Activated effector memory CD4-positive, alpha-beta T cell treated with anti-CD3 and anti-CD28 coated beads, Interleukin-2, amount 50 U/mL, for 16 hours (primary cell): ENCODE measurements at places on chromosomes 4 and X.

DNA sequence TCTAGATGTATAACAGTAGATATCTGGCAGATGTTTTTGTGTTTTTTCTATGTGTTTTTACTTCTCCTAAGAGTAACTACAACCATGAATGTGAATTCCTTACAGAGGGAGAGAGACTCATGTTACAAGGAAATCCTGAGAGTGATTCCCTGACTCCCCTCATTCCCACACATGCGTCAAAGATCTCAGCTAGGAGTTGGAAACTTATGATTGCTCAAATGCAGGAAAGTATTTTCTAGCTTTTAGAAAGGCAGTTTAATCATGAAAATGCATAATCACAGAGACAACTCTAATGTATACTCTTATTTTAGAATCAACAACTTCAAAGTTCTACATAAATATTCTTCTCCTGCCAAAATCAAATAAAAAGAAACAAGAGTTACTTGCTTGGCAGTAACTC lies 121.8 kb downstream of the PDE5A start:
- DNase-seq, result no peak

DNA sequence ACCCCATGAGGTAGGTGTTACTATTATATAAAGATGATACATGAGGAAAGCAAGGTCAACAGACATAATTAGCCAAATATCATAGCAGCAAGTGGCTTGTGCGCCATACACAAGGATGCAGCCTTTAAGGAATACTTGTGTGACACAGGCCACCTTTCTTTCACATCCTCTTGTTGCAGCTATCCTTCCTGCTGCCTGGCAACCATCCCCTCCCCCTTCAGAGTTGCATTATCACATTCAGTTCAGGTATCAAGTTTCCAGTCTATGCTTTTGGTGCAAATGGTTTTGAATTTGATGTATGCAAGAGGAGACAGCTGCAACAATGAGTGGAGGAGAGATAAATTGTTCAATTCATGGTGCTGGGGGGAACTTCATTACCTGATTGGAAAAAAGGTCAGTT lies 6.4 kb downstream of the ZCCHC18 start:
- no peak for DNase-seq

GRCh38 chr4:56371426-56372220 lies 15.7 kb downstream of the AASDH start:
- no peak for DNase-seq

DNA sequence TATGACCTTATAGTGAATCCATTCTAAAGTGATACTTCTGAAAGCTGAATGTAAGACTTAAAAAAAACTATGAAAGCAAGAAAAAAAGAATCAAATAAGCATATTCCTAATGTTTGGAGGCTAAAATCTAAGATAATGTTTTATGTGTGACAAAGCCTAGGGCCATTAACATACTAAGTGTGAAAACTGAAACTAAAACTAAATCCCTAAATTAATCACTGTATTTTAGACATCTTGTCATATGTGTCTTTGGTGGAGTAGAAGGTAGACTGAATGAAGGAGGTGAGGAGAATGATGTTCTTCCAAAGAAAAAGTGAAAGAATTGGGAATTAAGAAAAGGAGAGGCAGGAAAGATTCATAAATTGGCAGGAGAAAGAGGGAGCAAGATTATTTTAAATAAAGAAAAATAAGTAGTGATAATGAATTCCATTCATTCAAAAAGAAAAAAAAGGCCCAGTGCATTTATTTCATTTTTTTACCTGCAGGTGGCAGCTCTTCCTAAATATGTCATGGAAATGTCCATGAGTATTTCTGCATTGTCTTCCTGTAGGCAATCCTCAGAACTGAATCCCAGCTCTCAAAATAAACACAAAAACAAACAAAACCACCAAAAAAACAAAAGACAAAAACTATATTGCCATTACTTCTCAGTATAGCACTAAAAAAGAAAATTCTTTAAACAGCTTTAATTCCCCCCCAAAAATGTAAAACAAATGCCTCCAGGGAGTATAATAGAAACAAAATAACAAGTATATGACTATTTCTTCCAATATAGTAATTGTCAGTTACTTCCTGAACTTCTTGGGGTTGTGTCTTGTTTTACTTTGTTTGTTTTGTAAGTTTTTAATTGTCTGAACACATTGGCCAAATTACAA lies 17.0 kb upstream of the AP1AR start:
- DNase-seq, result no peak

DNA sequence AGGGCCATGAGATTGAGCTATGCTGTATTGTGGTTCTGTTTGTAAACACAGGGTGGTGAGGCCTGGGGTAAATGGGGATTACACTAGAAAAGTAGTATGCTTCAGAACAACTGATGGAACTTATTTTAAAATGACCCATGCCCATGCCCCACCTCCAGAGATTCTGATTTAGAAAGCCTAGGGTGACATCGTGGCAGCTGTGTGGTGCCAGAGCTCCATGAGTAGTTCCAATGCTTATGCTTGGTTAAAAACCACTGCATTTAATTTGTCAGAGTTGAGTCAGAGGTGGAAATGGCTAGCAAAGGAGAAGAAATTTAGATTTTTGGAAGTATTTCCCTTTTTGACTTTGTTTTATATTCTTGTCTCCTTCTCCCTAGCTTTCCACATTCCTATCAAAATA lies 63.4 kb upstream of the PDE5A start:
- no peak for DNase-seq

GRCh38 chr4:84916227-84916626 lies 50.3 kb downstream of the WDFY3 start:
- no peak for DNase-seq

- DNase-seq, result peak; percentile 68
These were observed 342 bp downstream of the EOLA2 start for GRCh38 chrX:149937871-149938426.

- no peak for DNase-seq
These were observed 44.1 kb upstream of the TRPC3 start for GRCh38 chr4:121995790-121996537.

DNA sequence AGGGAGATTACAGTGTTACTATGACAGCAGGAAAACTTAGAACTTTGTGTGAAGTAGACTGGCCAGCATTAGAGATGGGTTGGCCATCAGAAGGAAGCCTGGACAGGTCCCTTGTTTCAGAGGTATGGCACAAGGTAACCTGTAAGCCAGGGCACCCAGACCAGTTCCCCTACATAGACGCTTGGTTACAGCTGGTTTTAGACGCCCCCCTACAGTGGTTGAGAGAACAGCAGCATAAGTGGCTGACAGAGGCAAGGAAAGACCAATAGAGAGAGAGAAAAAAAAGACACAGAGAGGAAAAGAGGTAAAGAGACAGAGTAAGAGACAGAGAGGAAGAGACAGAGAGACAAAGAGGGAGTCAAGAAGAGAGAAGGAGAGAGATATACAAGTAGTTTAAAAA lies 144.5 kb downstream of the GC start:
- DNase-seq, result no peak

GRCh38 chrX:155094468-155095061 lies 23.3 kb downstream of the BRCC3 start:
- no peak for DNase-seq

DNA sequence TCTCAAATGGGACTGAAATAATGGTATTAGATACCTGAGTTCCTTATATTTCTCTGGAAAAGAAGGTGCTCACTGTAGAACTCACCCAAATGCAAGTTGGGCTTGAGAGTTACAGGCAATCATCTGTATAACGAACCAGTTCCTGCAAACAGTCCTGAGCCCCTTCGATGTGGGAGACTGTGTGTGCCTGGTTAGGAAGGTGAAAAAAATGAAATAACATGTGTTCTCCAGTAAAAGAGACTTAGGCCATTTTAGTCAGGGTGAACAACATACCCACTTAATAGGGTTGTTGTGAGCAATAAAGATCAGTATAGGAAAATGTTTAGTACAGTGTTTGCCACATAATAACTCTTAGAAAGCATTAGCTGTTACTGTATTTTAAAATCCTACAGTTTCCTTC lies 23.4 kb downstream of the STIM2 start:
- no peak for DNase-seq

GRCh38 chr4:6964858-6965257 lies 55.2 kb downstream of the TBC1D14 start:
- DNase-seq, result no peak

- DNase-seq, result no peak
These were observed 83.4 kb upstream of the FAM47B start for GRCh38 chrX:34859191-34859590.

DNA sequence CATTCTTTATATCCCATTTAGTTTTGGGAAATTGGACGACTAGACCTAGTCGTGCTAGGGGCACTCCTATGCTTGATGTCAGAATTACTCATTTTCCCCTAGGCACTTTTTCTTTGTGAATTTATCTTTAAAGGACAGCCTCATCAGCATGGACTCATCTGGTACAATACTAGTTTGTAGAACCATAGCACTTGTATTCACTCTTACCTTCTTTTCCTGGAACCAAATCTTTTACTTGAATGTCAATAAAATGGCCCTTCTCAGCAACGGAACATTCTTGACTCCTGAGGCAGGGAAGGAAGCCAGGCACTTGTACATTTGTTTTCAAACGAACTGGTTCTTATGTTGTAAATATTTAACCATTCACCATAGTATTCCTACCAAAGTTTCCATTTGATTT lies 187.1 kb downstream of the SHROOM3 start:
- no peak for DNase-seq

GRCh38 chr4:143455211-143455610 lies 58.3 kb upstream of the SMARCA5 start:
- no peak for DNase-seq

- no peak for DNase-seq
These were observed 2.1 kb downstream of the MBNL3 start for GRCh38 chrX:132486599-132487178.

DNA sequence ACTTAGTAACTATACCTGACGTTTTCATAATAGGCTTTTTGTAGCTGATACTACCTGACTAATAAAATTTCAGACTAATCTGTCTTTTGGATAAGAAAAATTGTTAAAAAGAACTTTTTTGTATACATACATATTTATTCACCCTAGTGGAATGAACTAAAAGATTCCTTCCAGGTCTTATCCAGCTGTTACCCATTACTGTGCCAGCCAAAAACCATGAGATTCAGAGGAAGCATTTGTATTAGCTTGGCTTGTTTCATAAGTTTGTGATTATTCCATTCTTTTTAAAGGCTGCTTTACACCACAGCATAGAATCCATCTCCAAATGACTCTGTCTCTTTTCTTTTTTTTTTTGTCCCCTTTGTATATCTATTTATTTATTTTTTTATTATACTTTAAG lies 149.4 kb downstream of the FAT4 start:
- no peak for DNase-seq

DNA sequence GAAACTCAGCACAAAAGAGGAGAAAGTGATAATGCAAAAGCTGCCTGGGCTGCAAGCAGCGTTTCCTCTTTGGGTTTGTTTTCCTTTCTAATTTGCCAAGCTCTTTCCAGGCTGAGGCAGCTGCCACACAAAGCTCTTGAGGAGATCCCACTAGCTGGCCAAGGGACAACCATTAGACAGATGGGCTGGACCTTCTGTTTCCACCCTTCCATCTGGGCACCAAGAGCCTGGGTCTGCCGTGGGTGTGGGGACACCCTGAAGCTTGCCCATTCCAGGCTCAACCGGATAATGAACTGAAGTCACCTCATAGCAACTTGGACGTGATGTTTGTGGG lies 194.6 kb upstream of the C1QTNF7 start:
- no peak for DNase-seq

GRCh38 chrX:114582264-114582632 lies 1.6 kb upstream of the HTR2C start:
- no peak for DNase-seq

GRCh38 chrX:107560980-107561379 lies 67.3 kb upstream of the PRPS1 start:
- no peak for DNase-seq

- no peak for DNase-seq
These were observed 203.3 kb downstream of the OR13H1 start for GRCh38 chrX:131747173-131747572.

- no peak for DNase-seq
These were observed 23.8 kb downstream of the ZFX start for GRCh38 chrX:24173115-24173847.

GRCh38 chr4:44845309-44845708 lies 119.0 kb upstream of the GNPDA2 start:
- DNase-seq, result no peak

GRCh38 chr4:98481167-98481566 lies 177.2 kb downstream of the TSPAN5 start:
- DNase-seq, result no peak

DNA sequence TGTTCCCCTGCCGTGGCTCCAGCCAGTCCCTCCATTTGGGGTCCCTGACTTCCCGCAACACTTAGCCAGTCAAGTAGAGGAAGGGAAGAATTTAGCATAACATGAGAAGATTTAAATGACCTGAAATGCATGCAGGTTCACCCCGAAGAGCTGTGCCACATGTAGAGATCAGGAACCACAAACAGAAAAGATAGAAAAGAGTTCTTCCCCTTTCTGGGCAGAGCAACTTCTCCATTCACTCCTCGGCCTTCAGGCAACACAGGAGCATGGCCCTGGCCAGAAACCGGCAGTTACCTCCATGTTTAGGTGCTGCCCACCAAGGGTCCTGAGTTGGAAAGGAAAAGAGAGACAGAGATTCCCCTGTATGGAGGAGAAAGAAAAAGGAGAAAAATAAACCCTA lies 5.2 kb downstream of the NLRP2B start:
- DNase-seq, result no peak

DNA sequence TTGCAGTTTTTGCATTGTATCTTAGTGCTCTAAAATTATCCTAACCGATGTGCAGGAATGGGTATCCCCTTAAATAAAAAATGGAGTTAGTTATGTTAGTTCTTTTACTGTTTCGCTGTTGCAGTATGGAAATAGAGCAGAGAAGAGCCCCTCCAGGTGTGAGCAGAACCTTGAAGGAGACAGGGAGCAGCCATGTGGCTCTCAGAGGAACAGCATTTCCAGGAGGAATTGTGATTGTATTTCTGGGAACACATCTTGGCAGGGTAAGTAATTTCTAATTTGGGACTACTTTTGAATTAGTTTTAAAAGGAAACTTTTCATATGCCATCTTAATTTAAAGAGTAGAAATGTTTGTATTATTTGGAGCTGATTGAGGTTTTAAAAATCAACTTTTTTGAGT lies 5.3 kb upstream of the CCDC158 start:
- DNase-seq, result no peak

- DNase-seq, result no peak
These were observed 31.1 kb downstream of the CCKAR start for GRCh38 chr4:26459054-26459755.

- DNase-seq, result peak; percentile 73
These were observed 72.8 kb downstream of the SLC9A7 start for GRCh38 chrX:46686003-46686645.

GRCh38 chr4:83712890-83713289 lies 177.0 kb downstream of the GPAT3 start:
- no peak for DNase-seq

- DNase-seq, result no peak
These were observed 21.8 kb downstream of the STARD8 start for GRCh38 chrX:68669094-68669860.

- DNase-seq, result no peak
These were observed 704 bp upstream of the SEPSECS start for GRCh38 chr4:25160714-25161592.
